ENCODE measurements at places on chromosomes 16 and 17.

GRCh38 chr16:2691491-2692248 is 9.3 kb downstream of the KCTD5 start:
- no peak for DNase-seq

DNA sequence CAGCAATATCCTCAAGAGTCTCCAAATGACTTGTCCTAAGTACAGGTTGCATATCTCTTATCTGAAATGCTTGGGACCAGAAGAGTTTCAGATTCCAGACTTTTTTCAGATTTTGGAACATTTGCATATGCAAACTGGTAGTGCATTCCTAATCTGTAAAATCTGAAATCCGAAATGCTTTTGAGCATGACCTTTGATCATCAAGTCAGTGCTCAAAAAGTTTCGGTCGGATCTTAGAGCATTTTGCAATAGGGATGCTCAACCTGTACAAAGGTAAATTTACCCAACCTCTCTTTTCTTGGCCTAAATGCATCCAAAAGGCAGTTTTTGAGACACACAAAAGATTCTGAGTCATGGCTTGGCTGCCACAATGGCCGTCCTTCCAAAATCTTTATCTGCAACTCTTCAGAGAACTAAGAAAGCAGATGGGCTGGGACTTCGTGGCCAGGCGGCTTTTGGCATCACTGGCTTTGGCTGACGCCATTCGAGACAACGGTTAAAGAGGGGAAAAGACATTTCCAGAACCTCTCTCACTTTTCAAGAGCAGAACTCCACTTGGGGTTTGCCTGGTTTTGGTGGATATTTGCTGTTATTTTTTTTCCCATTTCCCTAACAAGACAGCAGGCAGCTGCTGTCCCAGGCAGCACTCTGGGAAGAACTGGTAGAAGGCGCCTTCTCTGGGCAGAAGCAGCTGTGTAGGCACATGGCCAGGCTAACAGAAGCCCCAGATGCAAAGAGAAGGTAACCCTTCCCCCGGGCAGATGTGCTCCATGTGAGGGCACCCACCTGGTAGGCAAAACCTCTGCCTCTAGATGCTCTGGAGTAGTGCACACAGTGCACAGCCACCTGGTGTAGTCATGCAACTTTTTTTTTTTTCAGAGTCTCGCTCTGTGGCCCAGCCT is 8.9 kb downstream of the CPPED1 start:
- no peak for DNase-seq

- no peak for DNase-seq
Observed at GRCh38 chr17:74566132-74566753, 1.1 kb downstream of the CD300H start.

GRCh38 chr17:55612691-55613141 is 101.5 kb upstream of the SMIM36 start:
- no peak for DNase-seq

GRCh38 chr16:54466233-54466632 is 179.6 kb upstream of the IRX3 start:
- no peak for DNase-seq

- no peak for DNase-seq
Observed at GRCh38 chr17:36152639-36153120, 23.8 kb downstream of the TBC1D3B start.

GRCh38 chr17:2055292-2056205 is 646 bp downstream of the HIC1 start:
- no peak for DNase-seq

- DNase-seq = no peak
Observed at GRCh38 chr17:10099051-10099571, 99.3 kb downstream of the GAS7 start.

DNA sequence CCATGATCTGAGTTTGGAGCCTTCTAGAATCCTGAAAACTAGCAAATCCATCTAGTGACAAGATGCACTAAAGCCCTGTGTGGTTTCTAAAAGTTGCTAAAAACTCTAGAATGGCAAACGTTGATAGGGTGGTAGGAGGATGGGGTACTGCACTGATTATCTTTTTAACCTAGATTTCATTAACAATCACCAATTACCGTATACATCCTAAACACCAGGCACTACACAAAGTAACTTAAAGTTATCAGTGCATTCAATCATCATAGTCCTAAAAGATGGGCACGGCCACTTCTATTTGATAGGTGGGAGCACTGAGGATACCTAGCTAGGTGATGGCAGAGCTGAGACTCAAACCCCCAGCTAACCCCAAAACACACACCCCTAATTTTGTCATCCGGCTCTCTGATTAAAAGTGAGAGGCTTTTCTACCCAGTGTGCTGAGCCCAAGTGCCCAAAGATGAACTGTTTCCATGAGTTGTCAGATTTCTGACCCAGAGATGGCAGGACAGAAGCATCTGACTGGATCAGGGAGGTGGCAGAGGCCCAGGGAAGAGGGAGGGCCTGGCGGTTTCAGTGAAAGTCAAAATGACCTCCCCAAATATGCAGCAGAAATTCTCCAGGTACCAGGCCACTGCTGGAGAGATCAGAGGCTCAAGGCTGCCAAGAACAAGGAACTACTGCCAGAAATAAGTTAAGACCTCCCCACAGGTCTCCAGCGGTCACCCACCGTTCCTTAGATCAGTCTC is 396.8 kb downstream of the SOX9 start:
- no peak for DNase-seq

GRCh38 chr17:55200904-55201303 is 63.9 kb upstream of the HLF start:
- no peak for DNase-seq

GRCh38 chr17:4616476-4616875 is 25.0 kb downstream of the ALOX15 start:
- no peak for DNase-seq
